ENCODE measurements at places on chromosomes 12 and 14. TPM values are rescaled to one million over a fixed set of nuclear protein-coding genes. Genes with fewer than 3 reads are reported as not detected.

Gene PHLDA1
- total RNA-seq, result 44.4 TPM

Gene SLCO1B3
- 12.4 TPM for total RNA-seq

Gene C12orf60
- 2.4 TPM for total RNA-seq

Gene ARHGEF40
- 12.3 TPM for total RNA-seq

Gene DPY19L2
- 1.5 TPM for total RNA-seq

Gene FOXG1
- total RNA-seq, result 0.10 TPM

Gene RHOJ
- total RNA-seq, result not detected

Gene STAC3
- 0.40 TPM for total RNA-seq

Gene KRT86
- 42.4 TPM for total RNA-seq

Gene EML5
- 0.53 TPM for total RNA-seq

Gene GLIPR1L2
- total RNA-seq, result 0.11 TPM

Gene RCOR1
- 26.6 TPM for total RNA-seq

Gene IL22
- not detected for total RNA-seq

Gene ZNF605
- 2.6 TPM for total RNA-seq

Gene IFNG-AS1
- total RNA-seq, result not detected

Gene CBLN3
- total RNA-seq, result 1.7 TPM

Gene SYCP3
- not detected for total RNA-seq

Gene ZFHX2
- 1.1 TPM for total RNA-seq

Gene TMEM132D
- not detected for total RNA-seq

Gene FRMD6
- 44.2 TPM for total RNA-seq

Gene ADCY6
- 15.8 TPM for total RNA-seq
